GM04503 (cell line): ENCODE measurements at places on chromosomes 7 and 10.

DNA sequence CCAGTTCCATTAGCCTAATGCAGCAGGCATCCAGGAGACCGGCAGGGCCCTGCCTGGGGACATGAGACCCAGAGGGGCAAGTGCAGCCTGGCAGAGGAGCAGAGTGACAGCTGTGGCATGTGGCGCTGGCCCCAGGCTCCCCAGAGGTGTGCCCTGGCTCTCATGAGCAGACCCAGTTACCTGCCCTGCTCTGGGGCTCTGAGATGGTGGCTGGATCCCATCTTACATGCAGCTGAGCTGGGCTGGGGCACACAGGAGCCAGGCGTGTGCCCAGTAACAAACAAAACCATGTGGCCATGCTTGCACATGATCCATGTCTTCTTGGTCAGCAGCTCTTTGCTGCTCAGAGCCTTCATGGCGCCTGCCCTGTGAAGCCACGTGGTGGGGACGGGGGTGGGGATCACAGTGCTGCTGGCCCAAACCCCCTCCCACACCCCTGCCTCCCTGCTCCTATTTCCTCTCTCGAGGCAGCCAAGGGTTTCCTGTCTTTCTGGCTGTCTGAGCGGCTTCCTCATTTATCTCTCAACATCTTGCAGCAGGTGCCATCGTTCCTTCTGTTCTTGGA is 40.3 kb upstream of the GTF2I start:
- no peak for DNase-seq

DNA sequence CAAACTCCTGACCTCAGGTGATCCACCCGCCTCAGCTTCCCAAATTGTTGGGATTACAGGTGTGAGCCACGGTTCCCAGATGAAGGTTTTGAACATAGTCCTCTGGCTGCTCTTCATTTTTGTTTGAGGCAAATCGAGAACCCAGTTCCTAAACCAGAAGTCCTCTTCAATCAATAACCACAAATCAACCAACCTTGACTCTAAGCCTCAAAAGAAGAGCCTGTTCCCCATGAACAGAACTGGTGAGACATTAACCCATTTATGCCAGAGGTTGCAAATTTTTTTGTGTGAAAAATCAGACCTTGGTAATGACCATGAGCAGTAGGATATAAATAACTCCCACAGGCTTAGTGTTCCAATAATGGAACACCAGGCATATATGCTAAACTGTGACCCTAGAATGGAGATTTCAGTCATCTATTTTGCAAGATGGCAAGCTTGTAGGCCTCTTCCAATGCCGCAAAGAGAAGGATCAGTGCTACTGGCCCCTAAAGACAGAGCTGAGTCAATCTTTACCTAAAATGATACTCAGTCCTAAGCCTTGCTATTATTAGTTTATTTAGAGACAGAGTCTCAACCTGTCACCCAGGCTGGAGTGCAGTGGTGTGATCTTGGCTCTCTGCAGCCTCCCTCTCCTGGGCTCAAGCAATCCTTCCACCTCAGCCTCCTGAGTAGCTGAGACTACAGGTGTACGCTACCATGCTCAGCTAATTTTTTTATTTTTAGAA is 15.9 kb downstream of the KPNA7 start:
- DNase-seq = no peak

DNA sequence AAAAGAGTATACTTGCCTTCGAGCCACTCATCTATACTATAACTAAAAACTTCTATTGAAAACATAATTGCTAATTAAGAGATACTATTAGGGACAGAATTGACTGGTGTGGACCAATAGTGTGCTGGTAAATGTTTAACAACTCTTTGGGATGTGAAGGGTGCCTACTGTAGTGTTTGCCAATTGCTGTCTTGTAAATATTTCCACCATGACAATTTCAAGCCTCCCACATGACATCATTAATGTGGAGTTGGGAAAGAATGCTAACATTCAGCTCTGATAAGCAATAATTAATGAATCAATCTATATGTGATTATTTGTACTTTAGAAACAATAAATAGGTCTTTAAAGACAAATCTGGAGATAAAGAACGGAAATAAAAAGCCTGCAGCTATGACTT is 136.8 kb downstream of the DGKB start:
- no peak for DNase-seq

DNA sequence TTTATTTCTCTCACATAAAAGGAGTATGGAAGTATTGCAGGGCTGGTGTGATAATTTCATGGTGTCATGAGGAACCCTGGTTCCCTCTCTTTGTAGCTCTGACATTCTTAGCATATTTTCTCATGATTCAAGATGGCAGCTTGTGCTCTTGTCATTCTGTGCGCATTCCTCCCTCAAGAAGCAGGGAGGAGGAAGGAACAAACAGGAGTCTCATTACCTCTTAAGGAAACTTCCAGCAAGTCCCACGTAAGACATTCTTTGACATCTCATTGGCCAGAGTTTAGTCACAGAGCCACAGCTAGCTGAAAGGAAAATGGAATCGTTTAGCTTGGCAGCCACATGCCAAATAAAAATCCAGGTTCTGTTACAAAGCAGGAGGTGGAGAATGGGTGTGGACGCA is 546.8 kb downstream of the LRMDA start:
- no peak for DNase-seq

DNA sequence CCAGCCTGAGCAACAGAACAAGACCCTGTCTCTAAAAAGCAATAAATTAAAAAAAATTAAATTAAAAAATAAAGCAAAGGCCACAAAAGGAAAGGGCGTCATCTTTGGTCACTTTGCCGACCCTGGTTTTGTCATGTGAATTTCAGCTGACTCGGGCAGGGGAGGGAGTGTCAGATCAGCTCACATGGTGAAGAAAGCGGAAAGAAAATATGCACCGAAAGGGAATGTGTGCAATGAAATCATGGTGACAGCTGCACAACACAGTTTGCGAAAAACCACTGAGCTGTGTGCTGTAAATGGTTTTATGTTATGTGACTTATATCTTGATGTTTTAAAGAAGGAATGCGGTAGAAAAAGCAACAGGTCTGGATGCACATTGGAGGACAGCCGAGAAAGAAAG is 39.8 kb downstream of the RCC1L start:
- no peak for DNase-seq
